ENCODE measurements at places on chromosomes 2 and 18. TPM values are rescaled to one million over a fixed set of nuclear protein-coding genes. Genes with fewer than 3 reads are reported as not detected.

Gene VSNL1
- total RNA-seq = not detected

Gene BMP10
- total RNA-seq = not detected

Gene CNRIP1
- total RNA-seq = 30.1 TPM

Gene LOXL3
- total RNA-seq = 21.8 TPM

Gene RAX
- not detected for total RNA-seq

Gene AP1S3
- 0.39 TPM for total RNA-seq

Gene LCT
- not detected for total RNA-seq

Gene SERPINB3
- not detected for total RNA-seq

Gene ACYP2
- total RNA-seq = 10.0 TPM

Gene IL1A
- total RNA-seq = 0.05 TPM

Gene MEP1B
- not detected for total RNA-seq

Gene TMEM163
- not detected for total RNA-seq

Gene KYNU
- total RNA-seq = 0.25 TPM

Data from cardiac ventricle fibroblast (primary cell).